ENCODE measurements at places on chromosomes 5 and 9.
A peak's percentile ranks its signal among the peaks of the same experiment; 100 is the strongest.

- no peaks in the 10 kb centered on the region for H3K27me3 ChIP-seq
- no peak for DNase-seq
- H3K36me3 ChIP-seq: no peaks in the 10 kb centered on the region
- H3K4me1 ChIP-seq: no peaks in the 10 kb centered on the region
- no peak overlapping the region for H3K27ac ChIP-seq
- no peak overlapping the region for H3K4me3 ChIP-seq
Measured at GRCh38 chr5:143677403-143677802, 134.6 kb upstream of the HMHB1 start.

GRCh38 chr9:81377921-81378320, 311.4 kb downstream of the TLE1 start:
- no peaks in the 10 kb centered on the region for H3K4me1 ChIP-seq
- no peak overlapping the region for H3K4me3 ChIP-seq
- H3K36me3 ChIP-seq: no peaks in the 10 kb centered on the region
- no peak overlapping the region for H3K27ac ChIP-seq
- no peak for DNase-seq

- H3K27me3 ChIP-seq: no peaks in the 10 kb centered on the region
- H3K4me3 ChIP-seq: no peak overlapping the region
- no peak for DNase-seq
- H3K36me3 ChIP-seq: no peaks in the 10 kb centered on the region
- H3K4me1 ChIP-seq: peaks cover under 1% of the 10 kb centered on the region
- H3K27ac ChIP-seq: no peak overlapping the region
Measured at GRCh38 chr5:112338681-112339337, 80.3 kb downstream of the EPB41L4A start.

DNA sequence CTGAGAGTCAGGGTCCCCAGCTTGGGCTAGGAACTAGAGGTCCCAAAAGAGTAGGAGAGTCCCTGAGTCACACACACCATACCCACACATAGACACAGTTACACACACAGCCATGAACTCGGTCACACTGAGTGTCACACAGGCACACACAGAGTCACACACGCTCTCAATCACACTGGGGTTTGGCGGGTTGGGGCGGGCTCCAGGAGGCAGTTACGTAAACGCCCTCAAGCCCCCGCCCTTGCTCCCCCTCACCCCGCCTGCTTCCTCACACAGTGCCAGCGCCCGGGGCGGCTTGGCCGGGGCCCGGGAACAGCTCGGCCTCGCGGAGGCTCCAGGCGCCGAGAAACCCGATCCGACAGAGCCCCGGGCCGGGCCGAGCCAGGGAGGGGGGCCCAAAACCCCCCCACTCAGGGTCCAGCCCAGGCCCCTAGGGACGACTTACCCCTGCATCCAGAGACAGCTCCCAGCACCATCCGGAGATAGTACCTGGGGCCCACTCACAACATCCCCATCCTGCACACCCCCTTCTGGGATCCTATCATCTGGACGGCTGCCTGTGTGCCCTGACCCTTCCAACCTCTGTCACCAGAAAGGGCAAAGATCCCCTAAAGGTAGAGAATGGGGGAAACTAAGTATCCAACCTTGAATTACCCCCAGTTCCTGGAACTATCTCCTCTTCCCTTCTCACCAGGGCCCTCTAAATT, 3.5 kb upstream of the CNTFR start:
- H3K4me1 ChIP-seq: peaks cover 41% of the 10 kb centered on the region
- peak; percentile 44 for DNase-seq
- peaks cover 46% of the 10 kb centered on the region for H3K27me3 ChIP-seq
- H3K36me3 ChIP-seq: no peaks in the 10 kb centered on the region
- no peak overlapping the region for H3K27ac ChIP-seq

DNA sequence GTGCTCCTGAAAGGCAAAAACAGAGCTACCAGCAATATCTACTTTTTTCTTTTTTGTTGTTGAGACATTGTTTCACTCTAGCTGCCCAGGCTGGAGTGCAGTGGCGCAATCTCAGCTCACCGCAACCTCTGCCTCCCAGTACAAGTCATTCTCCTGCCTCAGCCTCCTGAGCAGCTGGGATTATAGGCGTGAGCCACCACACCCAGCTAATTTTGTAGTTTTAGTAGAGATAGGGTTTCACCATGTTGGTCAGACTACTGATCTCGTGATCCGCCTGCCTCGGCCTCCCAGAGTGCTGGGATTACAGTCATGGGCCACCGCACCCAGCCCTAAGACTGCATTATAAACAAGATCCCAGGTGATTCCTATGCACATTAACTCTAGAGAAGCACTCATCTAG, 17.0 kb downstream of the PLPP1 start:
- H3K27ac ChIP-seq: no peak overlapping the region
- H3K27me3 ChIP-seq: no peaks in the 10 kb centered on the region
- no peak for DNase-seq
- no peaks in the 10 kb centered on the region for H3K4me1 ChIP-seq
- H3K4me3 ChIP-seq: no peak overlapping the region

- DNase-seq: no peak
- no peaks in the 10 kb centered on the region for H3K27me3 ChIP-seq
- no peak overlapping the region for H3K27ac ChIP-seq
- H3K4me3 ChIP-seq: no peak overlapping the region
- H3K4me1 ChIP-seq: no peaks in the 10 kb centered on the region
- no peaks in the 10 kb centered on the region for H3K36me3 ChIP-seq
Measured at GRCh38 chr9:124742940-124743339, 28.2 kb downstream of the NR6A1 start.

GRCh38 chr5:141490771-141491170, 1.9 kb downstream of the PCDHGC5 start:
- DNase-seq: no peak
- peaks cover 28% of the 10 kb centered on the region for H3K4me1 ChIP-seq
- peaks cover 7% of the 10 kb centered on the region for H3K36me3 ChIP-seq

- DNase-seq: no peak
- H3K27me3 ChIP-seq: no peaks in the 10 kb centered on the region
- no peaks in the 10 kb centered on the region for H3K4me1 ChIP-seq
- H3K27ac ChIP-seq: no peak overlapping the region
Measured at GRCh38 chr9:133005957-133006356, 24.8 kb upstream of the GTF3C5 start.

DNA sequence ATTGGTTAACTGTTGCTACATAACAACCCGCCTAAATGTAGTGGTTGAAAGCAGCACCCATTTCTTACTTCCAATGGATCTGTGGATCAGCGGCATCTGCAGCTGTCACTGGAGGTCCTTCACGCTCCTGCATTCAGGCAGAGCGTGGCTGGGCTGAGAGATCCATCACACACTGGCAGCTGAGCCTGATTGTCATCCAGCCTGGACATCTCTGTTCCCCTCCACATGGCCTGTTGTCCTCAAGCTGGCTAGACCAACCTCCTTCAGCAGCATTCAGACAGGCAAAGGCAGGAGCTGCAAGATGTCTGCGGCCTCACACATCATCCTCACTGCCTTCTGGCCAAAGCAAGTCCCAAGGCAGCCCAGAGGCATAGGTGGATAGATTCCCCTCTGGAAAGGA, 36.9 kb downstream of the DYNC2I2 start:
- H3K4me3 ChIP-seq: no peak overlapping the region
- H3K27ac ChIP-seq: no peak overlapping the region
- peaks cover 63% of the 10 kb centered on the region for H3K36me3 ChIP-seq
- no peaks in the 10 kb centered on the region for H3K4me1 ChIP-seq

- H3K27ac ChIP-seq: no peak overlapping the region
- no peaks in the 10 kb centered on the region for H3K4me1 ChIP-seq
- DNase-seq: no peak
- no peak overlapping the region for H3K4me3 ChIP-seq
- H3K27me3 ChIP-seq: no peaks in the 10 kb centered on the region
- H3K36me3 ChIP-seq: no peaks in the 10 kb centered on the region
Measured at GRCh38 chr5:6788956-6789649, 75.9 kb downstream of the TENT4A start.
